ENCODE measurements at places on chromosomes 5 and 9.

DNA sequence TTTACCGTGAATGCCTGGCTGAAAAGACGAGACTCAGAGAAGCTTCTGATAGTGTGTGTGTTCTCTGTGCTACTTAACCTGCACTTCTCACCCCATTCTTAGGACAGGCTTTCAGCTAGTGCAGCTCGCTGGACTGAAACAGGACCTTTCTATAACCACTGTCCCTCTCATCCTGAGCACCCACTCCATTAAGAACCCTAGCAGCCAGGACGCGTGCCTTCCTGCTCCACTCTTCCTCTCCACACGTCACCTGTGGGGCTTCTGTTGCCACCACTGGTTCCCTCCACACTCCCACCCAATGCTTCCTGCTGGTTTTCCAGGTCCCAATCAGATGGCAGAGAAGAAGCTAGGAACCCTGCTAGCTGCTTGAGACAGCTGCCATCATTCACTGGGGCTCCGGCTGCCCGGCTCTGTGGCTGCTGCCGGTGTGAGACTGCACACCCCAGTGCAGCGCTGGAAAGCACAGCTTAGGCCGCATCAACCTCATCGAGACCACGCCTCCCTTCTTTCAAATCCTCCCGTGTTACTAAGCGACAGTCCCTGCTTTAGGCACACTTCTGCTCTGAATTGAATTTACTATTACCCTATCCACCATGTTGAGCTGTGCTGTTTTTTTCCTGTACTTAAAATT, 44.0 kb downstream of the RNF130 start:
- no peak for DNase-seq

DNA sequence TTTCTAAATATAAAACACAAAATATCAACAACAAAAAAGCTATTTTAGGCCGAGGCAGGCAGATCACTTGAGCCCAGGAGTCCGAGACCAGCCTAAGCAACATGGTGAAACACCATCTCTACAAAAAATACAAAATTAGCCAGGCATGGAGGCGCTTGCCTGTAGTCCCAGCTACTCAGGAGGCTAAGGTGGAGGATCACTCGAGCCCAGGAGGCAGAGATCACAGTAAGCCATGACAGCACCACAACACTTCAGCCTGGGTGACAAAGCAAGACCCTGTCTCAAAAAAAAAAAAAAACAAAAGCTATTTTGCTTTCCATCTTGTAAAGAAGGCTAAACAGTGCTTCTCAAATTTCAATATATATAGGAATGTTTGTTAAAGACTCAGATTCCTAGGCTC, 11.3 kb downstream of the C5orf15 start:
- no peak for DNase-seq

DNA sequence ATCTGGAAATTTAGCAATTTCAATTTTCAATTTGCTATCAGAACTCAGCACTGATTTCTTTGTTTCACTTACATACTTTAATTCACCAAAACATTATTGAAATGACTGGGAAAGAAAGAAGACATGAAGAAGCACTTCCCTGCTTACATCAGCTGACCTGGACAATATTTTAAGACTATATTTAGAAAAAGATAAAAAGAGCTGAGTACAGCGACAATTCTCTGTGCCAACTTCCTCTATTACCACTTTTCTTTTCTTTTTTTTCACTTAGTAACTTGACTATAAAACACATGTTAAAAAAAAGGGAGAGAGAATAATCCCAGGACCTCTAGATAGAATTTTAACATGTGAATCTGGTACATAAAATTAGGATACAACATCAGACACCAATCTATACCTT, 35.6 kb downstream of the MEF2C start:
- no peak for DNase-seq

- no peak for DNase-seq
These were observed 20.3 kb upstream of the MSH3 start for GRCh38 chr5:80634193-80634592.

DNA sequence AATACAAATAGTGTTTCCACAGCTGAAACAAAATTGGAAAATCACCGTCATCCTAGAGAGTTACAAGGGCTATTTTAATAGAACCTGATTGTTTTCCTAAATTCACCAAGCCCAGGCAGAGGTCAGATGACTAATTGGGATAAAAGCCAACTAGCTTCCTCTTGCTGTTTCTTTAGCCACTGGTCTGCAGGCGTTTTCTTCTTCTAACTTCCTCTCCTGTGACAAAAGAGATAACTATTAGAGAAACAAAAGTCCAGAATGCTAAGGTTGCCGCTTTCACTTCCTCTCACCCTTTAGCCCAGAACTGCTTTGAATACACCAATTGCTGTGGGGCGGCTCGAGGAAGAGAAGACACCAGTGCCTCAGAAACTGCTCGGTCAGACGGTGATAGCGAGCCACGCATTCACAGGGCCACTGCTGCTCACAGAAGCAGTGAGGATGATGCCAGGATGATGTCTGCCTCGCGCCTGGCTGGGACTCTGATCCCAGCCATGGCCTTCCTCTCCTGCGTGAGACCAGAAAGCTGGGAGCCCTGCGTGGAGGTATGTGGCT, at the start of gene TLR4:
Gene TLR4, plus strand, starts transcription at position 380 of the 552 bp plus-strand sequence. Its CDS starts 70 bp downstream, at position 450.
- peak; percentile 13 for DNase-seq

GRCh38 chr5:135063056-135063445, 29.0 kb upstream of the PITX1 start:
- DNase-seq = no peak

DNA sequence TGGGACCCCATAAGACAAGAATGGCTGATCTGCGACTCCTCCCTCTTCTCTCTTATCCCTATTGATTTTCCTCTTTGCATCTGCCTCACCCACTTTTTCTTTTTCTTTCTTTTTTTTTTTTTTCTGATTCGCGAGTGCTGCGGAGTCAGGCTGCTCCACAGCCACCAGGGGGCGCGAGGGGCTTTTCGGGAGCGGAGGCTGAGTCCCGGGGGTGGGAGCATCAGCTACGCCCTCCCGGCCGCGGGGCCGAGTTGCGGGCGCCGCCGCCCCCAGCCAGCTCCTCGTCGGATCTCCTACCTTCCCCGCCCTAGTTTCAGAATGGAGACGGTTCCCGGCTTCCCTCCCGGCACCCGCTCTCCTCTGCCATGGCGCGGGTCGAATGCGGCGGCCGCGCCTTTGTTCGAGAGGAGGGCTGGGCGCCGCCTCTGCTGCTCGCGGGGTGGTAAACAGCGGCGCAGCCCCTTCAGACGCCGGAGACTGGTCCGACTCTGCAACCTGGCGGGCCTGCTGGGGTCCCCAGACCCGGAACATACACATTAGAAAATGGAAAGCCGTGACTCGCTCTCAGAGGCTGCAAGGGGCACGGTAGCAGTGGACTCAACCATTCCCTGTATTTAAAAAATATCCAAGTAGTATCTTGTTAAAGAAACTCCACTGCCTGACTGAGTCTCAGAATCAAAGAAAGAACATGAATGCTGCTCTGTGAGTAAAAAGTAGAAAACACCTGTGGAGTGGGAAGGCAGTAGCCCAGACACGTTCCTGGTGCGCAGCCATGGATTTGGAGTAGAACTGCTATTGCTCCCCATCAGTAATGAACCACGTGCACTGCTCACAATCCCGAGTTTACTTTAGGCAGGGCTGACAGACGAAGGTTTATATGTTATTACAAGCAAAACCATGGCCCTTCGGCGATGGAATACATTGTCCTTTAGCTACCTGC, 55.7 kb downstream of the DPYSL3 start:
- peak; percentile 73 for DNase-seq

- peak; percentile 34 for DNase-seq
These were observed 86.3 kb upstream of the RPS23 start for GRCh38 chr5:82364497-82364896.

DNA sequence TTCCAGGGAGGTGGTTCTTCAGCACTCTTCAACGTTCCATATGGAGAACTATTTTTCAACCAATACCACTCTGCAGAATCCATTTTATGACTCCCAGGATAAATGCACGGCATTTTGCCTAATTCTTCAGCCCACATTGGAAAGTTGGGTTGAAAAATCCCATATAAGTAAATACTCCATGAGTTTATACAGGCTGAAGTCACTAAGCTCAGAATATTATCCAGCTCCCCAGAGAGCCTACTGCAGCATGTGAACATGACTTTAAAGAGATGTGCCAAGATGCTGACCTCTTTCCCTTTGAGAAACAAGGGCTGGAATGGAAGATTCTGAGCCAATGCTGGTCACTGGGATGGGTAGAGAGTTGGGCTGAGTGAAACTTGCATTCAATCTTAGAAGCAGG, 111.9 kb upstream of the SLIT3 start:
- DNase-seq = no peak

- no peak for DNase-seq
These were observed 42.8 kb upstream of the CDK20 start for GRCh38 chr9:88017096-88017495.

DNA sequence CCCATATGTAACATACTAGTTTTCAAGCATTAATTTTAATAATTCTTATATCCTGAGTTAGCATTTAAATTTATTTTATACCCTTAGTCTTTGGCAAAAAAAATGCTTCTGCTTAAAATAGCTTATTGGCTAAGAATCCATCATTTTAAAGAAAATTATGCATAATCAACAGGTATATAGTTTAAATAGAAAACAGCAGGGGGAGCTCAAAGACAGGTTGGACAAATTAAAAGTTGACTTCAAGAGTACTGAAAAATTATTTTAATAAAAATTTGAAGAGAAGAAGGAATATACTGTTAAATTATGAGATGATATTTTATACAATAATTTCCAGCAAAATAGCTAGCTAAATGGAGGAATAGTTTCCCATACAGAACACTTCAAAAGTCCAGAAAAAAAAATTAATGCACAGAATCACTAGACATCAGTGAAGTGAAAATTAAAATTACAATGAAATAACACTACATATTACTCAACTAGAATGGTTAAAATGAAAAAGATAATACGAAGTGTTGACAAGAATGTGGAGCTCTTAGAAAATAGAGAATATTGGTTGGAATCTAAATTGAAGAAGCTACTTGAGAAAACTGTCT, 387.1 kb downstream of the PDE4D start:
- DNase-seq = no peak

GRCh38 chr5:135567661-135568060, 11.1 kb downstream of the CXCL14 start:
- DNase-seq = no peak

DNA sequence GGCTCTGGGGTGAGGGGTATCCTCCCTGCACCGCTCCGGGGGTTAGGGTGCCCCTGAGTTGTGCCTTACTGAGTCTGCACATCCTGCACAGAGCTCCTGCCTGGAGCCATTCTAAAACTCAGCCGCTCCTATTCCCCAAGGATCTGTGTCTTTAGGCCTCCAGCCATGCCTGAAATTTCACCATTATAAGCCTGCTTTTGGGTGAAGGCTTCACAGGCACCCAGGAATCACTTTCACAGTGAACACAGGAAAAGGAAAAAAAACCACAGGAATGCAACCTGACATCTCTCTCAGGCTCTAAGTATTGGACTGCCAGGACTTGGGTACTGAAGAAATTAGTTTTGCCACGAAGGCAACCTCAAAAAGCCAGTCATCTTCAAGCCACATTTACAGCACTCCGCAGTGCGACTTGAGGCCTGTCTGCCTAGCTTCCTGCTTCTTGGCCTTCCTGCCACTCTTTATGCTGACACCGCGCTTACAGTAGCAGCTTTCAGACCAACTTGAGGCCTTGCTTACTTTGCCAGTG, 30.9 kb downstream of the GALNT10 start:
- peak; percentile 58 for DNase-seq

GRCh38 chr5:167840527-167841130, 450.8 kb upstream of the WWC1 start:
- no peak for DNase-seq

DNA sequence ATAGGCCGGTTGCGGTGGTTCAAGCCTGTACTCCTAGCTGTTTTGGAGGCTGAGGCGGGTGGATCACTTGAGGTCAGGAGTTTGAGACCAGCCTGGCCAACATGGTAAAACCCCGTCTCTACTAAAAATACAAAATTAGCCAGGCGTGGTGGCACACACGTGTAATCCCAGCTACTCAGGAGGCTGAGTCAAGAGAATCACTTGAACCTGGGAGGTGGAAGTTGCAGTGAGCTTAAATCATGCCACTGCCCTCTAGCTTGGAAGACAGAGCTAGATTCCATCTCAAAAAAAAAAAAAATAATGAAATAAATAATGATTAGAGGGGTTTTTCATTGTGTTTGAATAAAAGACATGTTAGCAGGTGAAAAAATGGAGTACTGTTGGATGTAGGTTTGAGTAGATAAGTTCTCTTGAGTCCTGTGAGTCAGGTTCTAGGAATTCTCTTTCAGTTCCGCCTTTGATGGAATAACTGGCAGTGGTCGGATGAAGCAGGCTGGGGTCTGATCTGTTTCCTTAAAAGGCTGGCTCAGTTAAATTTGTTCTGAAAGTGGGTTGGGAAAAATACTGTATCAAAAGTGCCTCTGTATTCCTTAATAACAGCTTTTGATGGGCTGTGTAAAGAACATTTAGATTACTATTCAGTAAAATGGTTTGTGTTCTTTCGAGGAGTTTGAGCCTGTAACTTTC, 73.2 kb downstream of the AOPEP start:
- DNase-seq = peak; percentile 34

DNA sequence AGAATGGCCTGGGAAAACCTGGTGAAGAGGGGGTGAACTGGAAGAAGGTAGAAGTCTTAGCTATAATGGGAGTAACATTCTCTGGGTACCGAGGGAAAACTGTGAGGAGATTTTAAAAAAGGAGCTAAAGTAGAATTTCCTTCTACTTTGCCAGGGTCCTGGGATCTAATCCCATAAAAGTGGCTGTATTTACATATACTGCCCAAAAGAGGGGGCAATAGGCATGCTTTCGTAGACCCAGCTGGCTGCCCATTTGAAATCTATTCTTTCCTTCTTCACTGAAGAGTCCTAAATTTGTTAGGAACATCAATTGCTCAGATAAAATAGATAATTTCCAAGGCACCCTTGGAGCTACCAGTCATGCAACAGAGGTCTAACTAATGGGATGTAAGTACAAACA, 159.2 kb downstream of the CDC42SE2 start:
- peak; percentile 26 for DNase-seq

- DNase-seq = peak; percentile 59
These were observed 113.8 kb upstream of the ANKRD55 start for GRCh38 chr5:56346741-56347535.

GRCh38 chr5:148364343-148364742, 19.4 kb upstream of the FBXO38 start:
- no peak for DNase-seq

- peak; percentile 91 for DNase-seq
These were observed 533 bp downstream of the ARSB start for GRCh38 chr5:78984439-78985115.

DNA sequence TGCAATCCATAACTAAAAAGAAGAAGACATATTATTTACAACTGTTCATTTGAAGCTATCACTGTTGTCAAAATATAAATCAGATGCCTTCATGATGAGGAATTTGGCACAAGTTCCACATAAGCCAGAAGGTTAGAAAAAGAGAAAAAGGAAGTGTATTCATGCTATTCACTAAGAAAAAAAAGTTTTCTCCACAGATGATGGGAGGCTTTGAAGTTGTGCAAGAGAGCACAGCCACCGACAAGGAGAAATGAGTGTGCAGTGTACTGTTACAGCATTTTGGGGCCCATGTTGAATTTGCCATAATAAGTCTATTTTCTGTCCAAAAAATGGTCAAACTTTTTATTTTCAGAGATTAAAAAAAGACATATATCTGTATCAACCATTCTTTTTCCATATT, 32.9 kb upstream of the IFNK start:
- no peak for DNase-seq

GRCh38 chr5:68367287-68367686, 151.7 kb downstream of the PIK3R1 start:
- DNase-seq = no peak
